Inflammatory macrophage (primary cell): ENCODE measurements at places on chromosomes 5 and 9.
A peak's percentile ranks its signal among the peaks of the same experiment; 100 is the strongest.

DNA sequence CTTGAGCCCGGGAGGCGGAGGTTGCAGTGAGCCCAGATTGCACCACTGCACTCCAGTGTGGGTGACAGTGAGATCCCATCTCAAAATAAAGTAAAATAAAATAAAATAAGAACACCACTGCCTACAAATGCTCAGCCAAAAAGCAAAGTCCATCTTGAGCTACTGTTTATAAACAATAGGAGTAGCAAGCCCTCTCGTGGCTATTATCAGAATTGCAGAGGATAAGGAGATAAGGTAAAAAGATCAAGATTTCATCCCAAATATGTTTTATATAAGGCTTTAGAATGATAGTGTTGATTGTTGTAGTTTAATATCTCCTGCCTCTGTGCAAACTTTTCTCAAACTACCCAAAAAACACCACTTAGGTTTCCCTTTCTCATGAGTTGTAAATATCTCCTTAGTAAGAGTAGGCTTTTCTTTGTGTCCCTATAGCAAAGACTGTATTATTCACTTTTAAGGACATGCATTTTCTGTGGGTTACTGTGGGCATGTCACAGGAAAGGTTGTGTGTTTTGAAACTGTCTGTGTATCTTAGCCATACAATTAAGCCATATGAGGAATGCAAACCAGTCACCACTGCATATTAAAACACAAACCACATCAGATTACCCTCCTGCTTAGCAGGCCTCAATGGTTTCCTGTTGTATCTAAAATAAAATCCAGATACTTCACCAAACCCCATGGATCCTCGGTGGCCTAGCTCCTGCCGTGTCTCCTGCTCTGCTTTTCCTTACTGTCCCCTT, 31.8 kb upstream of the CKS2 start:
- peak; percentile 62 for DNase-seq

DNA sequence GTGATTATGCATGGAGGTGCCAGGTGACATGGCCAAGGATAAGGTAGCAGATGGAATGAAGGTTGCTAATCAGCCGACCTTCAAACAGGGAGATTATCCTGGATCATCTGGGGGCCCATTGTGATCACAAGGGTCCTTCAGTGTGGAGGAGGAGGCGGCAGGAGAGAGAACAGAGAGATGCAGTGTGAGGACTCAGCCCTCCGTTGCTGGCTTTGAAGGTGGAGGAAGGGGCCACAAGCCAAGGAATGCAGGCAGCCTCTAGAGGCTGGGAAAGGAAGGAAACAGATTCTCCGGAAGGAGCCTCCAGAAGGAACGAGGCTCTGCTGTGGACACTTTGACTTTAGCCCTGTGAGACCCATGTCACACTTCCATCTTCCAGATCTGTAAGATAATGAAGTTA, 27.4 kb upstream of the EEIG1 start:
- DNase-seq, result no peak

DNA sequence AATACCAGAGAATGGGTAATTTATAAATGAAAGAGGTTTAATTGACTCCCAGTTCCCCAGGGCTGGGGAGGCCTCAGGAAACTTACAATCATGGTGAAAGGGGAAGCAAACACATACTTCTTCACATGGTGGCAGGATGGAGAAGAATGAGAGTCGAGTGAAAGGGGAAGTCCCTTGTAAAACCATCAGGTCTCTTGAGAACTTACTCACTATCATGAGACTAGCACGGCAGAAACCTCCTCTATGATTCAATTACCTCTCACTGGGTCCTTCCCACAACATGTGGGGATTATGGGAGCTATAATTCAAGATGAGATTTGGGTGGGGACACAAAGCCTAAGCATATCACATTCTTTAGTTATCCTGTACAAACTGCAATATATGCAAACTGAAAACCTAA, 609.4 kb downstream of the MTRR start:
- DNase-seq, result no peak

GRCh38 chr9:70092190-70092589, 48.5 kb downstream of the MAMDC2 start:
- DNase-seq, result no peak

DNA sequence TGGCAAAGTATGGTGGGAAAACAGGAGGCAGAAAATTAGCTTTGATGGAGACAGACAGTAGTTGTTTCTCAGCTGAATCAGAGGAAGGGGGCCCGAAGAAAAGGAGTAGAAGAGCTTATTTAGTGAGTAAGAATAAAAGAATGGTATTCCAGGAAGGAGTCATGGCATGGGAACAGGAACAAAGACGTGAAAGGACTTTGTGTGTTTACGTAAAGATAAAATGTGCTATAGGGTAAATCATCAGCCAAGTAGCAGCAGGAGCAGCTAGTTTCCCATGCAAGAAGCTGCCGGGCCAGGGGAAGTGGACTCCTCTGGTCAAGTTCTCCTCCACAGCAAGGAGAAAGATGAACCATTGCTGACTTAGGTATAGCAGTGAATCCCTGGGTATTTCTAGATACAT, 454.5 kb downstream of the HINT1 start:
- no peak for DNase-seq

DNA sequence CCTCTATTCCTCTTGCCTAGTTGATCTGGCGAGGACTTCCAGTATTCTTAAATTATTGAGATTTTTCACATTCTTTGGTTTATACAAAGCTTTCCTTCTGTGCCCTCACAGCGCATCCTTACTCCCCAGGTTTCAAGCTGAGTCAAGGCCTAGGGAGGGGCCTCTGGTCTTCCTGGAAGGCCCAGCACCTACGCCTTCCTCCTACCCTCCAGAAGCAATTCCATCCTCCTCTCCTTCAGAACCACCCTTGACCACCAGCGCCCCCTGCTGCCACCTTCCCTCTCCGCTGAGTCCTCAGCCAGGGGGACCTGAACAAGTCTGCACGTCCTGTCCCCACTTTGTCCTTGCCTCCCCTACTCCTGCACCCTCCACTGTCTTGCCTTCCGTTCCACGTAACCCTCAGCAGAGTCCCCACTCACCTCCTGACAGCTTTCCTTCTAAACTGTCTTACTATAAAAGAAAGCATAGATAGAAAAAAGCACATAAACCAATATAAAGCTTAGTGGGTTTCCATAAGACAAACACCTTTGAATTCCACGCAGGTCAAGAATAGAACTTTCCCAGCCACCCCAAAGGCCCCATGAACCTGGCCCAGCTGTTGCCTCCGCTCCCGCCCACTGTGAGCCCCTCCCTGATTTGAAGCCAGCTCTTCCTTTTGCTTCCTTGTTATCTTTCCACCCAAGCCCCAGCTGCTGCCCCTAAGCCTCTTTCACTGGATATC, 63.0 kb upstream of the CTSL start:
- DNase-seq, result peak; percentile 46

GRCh38 chr9:83469722-83470121, 68.5 kb downstream of the FRMD3 start:
- no peak for DNase-seq

DNA sequence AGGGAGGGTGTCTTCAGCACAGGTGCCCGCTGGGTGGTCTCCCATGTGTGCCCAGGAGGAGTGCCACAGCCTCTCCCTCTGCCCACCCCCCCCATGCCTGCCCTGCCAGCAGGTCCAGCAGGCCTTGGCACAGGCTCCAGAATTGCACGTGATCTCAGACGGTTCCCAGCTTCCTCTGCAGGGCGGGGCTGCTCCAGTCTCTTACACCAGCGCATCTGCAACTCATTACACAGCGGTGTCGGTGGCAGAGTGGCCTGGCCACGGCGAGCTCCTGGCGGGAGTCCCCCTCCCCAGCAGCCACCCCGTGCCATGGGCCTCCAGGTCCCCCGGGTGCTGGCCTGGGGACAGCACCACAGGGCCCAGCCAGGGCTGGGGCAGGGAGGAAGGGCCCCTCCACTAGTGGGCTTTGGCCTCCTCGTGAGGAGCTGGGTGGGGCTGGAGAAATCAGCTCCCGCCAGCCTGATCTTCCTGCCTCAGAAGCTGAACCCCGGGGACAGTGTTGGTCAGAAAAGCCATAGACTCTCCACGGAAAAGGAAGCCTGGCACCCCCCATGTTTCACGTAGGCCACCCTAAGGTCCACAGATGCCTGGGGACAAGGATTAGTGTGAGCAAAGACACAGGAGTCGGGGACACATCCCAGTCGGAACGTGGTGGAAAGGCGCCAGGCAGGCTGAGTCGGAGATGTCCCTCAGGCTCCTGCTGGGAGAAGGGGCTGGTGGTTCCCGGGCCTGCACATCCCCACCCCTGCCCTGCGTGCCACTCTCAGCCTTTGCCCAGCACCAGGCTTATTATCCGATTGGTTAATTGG, 40.2 kb downstream of the RXRA start:
- peak; percentile 82 for DNase-seq

DNA sequence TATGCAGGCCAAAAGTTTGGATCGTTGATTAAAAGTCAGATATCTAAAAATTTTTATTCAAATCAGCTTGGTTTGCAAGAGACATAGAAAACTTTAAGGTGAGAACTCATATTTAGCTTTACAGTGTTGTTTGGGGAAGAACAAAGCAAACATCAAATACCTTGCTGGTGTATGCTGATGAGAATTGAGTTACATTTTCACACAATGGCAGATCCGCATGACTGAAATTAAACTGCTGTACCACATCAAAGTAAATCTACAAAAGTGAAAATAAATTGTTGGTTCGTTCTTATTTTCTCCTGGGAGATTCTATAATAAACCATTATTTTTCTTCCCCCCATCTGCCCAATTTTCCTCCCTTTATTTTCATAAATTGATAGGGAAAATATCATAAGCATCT, 198.2 kb upstream of the PCSK5 start:
- no peak for DNase-seq

- peak; percentile 90 for DNase-seq
These were observed 1.5 kb downstream of the CERT1 start for GRCh38 chr5:75509956-75510355.

DNA sequence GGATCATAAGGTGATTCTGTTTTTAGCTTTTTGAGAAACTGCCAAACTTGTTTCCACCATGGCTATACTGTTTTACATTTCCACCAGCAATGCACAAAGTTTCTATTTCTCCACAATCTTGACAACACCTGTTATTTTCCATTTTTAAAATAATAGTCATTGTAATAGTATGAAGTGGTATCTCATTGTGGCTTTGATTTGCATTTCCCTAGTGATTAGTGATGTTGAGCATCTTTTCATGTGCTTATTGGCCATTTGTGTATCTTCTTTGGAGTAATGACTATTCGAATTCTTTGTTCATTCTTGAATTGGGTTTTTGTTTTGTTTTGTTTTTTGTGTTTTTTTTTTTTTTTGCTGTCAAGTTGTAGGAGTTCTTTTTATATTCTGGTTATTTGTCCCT, 4.9 kb downstream of the GARNL3 start:
- DNase-seq, result no peak

- peak; percentile 90 for DNase-seq
These were observed at the start of gene NIPSNAP3A for GRCh38 chr9:104747565-104748358. Gene NIPSNAP3A, plus strand, starts transcription at chr9:104747683. Its CDS starts 110 bp downstream, at chr9:104747793.

DNA sequence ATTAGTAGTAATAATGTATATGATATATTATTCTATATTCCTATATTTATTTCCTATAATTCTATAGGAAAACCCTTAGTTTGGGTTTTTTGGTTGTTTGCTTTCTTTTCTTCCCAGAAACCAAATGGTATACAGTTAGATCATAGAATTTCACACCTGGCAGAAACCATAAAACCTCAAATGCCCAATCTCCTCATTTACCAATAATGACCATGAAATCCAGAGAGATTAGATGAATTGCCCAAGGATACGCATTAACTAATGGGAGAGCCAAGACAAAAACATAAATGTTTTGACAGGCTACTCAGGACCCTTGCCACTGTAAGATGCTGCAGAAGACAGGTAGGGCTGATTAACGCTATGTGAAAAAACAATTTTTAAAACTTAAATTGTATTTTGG, 158.7 kb upstream of the FST start:
- DNase-seq, result no peak

DNA sequence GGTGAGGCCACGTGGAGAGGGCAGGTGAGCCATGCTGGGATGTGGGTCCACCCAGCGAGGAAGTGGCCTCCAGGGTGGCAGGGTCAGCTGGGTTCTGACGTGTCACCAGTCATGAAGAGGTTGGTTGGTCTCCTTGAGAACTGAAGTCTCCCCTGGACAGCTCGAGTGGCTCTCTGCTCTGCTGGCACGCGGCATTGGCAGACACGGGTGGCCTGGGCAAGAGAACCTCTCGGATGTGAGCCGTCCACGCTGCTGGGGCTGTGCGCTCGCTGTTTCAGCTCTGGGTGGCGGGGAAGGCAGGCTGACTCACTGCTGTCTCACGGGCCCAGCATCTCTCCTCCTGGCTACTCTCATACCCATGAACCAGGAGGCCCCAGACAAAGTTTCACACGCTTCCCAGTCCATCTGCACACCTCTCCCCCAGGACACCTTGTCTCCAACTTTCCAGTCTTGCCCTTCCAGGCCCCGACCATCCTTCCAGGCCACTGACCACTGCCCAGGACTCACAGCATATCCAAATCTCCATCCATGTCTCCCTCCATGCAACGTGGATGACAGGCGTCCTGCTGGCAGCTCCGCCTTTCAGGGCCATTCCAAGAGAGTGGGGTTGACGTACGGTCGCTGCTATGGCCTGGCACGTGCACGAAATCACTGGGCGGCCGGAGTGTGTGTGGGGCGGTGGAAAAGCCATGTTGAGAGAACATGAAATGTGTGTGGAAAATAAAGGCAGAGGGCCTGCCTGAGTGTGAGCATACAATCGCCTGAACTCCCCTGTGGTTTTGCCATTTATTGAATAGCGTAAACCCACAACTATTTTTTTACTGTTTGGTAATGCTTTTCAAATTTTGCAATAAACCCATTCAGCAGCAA, 145.0 kb upstream of the COL5A1 start:
- DNase-seq, result no peak

GRCh38 chr9:123872710-123873109, 57.2 kb downstream of the DENND1A start:
- DNase-seq, result no peak

GRCh38 chr9:131977109-131977838, 102.4 kb downstream of the MED27 start:
- DNase-seq, result no peak

DNA sequence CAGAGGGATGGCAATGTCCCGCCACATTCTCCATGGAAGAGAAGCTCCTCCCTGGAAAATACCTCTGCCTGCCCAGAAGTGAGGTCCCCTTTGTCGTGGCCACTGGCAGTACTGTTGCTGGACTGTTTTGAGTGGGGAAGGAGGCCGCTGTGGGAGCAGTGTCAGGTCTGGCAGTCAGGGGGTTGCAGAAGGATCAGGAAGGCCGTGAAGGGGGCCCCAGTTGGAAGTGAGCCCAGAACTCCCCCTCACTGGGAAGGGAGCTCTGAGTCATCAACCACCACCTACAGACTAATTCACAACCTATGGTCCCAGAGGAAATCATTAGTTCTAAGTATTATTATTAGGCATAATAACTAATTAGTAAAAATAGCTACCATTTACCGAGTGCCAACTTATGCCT, 200.4 kb downstream of the TTLL11 start:
- no peak for DNase-seq

GRCh38 chr9:112839331-112839730, 51.3 kb downstream of the SLC46A2 start:
- peak; percentile 65 for DNase-seq
